ENCODE measurements at places on chromosomes 3 and 15. TPM values are rescaled to one million over a fixed set of nuclear protein-coding genes. Genes with fewer than 3 reads are reported as not detected.

DNA sequence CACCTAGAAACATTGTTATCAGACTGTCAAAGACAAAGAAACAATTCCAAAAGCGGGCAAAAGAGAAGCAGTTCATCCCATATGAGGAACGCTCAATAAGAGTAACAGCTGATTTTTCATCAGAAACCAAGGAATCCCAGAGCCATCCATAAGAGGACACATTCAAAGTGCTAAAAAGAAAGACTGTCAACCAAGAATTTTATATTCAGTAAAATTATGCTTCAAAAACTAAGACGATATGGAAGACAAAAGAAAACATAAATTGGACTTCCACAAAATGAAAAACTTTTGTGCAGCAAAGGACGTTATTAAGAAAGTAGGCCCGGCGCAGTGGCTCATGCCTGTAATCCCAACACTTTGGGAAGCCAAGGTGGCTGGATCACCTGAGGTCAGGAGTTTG lies 4.0 kb downstream of the LEO1 start:
- no peak for ATAC-seq

- ATAC-seq: no peak
These were observed 74.0 kb upstream of the UBE2E2 start for GRCh38 chr3:23129117-23129516.

The CTDSPL2 gene
- total RNA-seq: 22.8 TPM

GRCh38 chr3:135991621-135992020 lies 26.1 kb downstream of the PPP2R3A start:
- no peak for ATAC-seq

The ATP11B gene
- total RNA-seq: 118 TPM

- no peak for ATAC-seq
These were observed 134.1 kb downstream of the MBNL1 start for GRCh38 chr3:152402695-152403451.

DNA sequence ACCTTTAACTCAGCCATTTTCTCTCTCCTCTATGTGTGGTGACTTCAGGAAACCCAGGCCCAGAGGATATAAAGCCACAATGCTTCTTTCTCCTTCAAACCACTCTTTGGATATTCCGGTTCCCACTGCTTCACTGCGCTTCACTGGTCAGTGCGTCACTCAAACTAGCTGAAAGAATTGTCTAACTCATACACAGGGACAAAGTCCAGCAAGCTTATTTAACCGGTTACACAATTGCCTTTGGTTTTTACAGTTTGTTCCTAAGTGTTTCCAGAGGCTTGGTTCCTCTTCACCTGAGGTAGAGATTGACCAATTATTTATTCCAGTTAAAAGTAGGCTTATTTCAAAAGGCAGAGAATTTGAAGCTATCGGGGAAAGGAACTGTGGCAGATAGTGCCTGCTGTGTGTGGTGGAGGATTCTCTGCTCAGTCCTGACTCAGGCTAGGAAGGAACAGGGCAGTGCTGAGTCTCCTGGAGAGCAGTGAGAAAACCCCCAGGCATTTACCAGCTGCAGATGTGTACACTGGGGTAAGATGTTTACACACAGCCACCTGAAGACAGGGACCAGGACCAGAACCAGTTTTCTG lies at the start of gene HGD:
TSS of gene HGD (minus strand) at position 145 of the 587 bp plus-strand sequence. CDS start at position 17, 128 bp downstream.
- ATAC-seq: no peak

DNA sequence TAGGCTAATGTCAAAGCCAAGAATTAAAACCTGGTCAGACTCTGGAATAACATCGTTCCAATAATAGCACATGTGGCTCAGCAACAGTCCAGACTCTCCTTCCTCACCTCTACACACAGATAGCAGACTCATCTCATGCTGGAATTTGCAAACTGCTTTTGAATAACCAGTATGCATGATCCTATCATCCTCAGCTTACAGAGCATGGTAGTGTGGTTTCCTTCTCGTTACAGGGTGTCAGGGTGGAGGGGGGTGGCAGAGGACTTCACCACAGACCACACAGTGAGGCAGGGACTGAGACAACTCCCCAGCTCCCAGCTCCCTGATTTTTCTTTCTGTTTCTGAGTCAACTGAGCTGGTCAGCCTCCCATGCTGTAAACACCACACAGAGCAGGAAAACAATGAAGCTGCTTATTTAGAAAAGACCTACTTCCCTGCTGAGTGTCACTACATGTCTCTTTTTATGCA lies 101.6 kb downstream of the RPL22L1 start:
- ATAC-seq: no peak
